ENCODE measurements at places on chromosomes 6 and 20. TPM values are rescaled to one million over a fixed set of nuclear protein-coding genes. Genes with fewer than 3 reads are reported as not detected.

DNA sequence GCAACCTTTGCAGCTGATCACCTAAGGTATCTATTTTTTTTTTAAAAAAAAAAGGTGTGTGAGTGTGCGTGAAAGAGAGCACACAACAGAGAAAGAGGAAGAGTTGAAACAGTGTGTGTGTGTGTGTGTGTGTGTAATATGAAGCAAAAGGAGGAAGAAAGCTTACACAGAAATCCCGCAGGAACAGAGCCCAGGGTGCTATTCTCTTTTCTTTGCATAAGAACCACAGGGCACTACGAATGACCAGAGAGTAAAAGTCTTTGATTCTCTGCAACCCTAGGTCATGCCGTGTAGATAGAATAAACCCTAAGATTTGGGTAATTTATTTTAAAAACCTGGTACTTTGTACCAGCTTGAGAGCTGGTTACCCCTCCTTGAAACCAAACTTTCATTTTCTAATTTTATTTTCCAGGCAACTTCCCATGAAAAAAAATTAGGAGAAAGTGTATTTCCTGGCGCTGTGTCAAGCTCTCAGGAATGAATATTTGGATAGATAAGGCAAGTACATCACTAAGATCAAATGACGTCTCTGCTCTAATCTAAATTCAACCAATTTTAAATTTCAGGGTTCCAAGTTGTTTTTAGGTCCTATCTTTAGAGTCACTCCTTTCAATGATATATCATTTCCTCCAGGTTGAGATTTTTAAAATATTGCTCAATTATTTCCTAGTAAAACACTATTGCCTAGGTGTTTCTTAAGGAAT is 47.9 kb upstream of the ID4 start:
- DNase-seq: no peak
- H3K4me1 ChIP-seq: peaks cover 14% of the 10 kb centered on the region
- no peak overlapping the region for H3K4me3 ChIP-seq
- H3K36me3 ChIP-seq: no peaks in the 10 kb centered on the region
- no peak overlapping the region for H3K27ac ChIP-seq
- H3K27me3 ChIP-seq: no peaks in the 10 kb centered on the region

- DNase-seq: no peak
- no peak overlapping the region for H3K27ac ChIP-seq
- H3K4me1 ChIP-seq: no peaks in the 10 kb centered on the region
- no peaks in the 10 kb centered on the region for H3K36me3 ChIP-seq
- H3K27me3 ChIP-seq: no peaks in the 10 kb centered on the region
These were observed 31.6 kb downstream of the CNR1 start for GRCh38 chr6:88134575-88134974.

DNA sequence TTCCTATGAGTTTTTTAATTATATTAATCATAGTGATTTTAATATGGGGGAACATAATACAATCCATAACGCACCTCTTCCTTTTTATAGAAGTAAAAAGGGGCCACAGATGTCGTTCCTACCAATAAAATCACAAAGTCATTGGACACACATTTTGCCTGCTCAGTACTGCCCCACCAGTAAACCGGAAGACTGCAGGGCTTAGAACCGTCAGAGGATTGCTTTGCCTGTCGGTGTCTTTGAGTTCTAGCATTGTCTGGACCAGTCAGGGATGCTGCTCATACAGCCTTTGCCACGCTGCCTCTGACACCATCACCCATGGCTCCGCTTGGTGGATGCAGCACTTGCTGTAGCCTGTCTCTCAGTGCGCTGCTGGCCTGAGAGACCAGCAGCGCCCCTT is 853.6 kb downstream of the C6orf118 start:
- no peak for DNase-seq
- no peaks in the 10 kb centered on the region for H3K27me3 ChIP-seq
- H3K27ac ChIP-seq: no peak overlapping the region
- H3K4me1 ChIP-seq: no peaks in the 10 kb centered on the region
- no peaks in the 10 kb centered on the region for H3K36me3 ChIP-seq
- no peak overlapping the region for H3K4me3 ChIP-seq

- H3K27me3 ChIP-seq: no peaks in the 10 kb centered on the region
- no peak overlapping the region for H3K4me3 ChIP-seq
- no peak overlapping the region for H3K27ac ChIP-seq
- no peaks in the 10 kb centered on the region for H3K4me1 ChIP-seq
- H3K36me3 ChIP-seq: no peaks in the 10 kb centered on the region
These were observed 17.1 kb upstream of the TINAG start for GRCh38 chr6:54291146-54291545.

SLC22A2 gene
- not detected for total RNA-seq

GRCh38 chr6:154649721-154650120 is 83.5 kb upstream of the SCAF8 start:
- no peak overlapping the region for H3K4me3 ChIP-seq
- no peak for DNase-seq
- peaks cover 16% of the 10 kb centered on the region for H3K4me1 ChIP-seq
- H3K36me3 ChIP-seq: no peaks in the 10 kb centered on the region

TFAP2D gene
- not detected for total RNA-seq

GRCh38 chr6:64230530-64230929 is 594.9 kb downstream of the PHF3 start:
- no peaks in the 10 kb centered on the region for H3K36me3 ChIP-seq
- H3K27ac ChIP-seq: no peak overlapping the region
- H3K27me3 ChIP-seq: no peaks in the 10 kb centered on the region
- no peak for DNase-seq
- H3K4me1 ChIP-seq: no peaks in the 10 kb centered on the region
- H3K4me3 ChIP-seq: no peak overlapping the region

MCHR2 gene
- total RNA-seq: not detected

DNA sequence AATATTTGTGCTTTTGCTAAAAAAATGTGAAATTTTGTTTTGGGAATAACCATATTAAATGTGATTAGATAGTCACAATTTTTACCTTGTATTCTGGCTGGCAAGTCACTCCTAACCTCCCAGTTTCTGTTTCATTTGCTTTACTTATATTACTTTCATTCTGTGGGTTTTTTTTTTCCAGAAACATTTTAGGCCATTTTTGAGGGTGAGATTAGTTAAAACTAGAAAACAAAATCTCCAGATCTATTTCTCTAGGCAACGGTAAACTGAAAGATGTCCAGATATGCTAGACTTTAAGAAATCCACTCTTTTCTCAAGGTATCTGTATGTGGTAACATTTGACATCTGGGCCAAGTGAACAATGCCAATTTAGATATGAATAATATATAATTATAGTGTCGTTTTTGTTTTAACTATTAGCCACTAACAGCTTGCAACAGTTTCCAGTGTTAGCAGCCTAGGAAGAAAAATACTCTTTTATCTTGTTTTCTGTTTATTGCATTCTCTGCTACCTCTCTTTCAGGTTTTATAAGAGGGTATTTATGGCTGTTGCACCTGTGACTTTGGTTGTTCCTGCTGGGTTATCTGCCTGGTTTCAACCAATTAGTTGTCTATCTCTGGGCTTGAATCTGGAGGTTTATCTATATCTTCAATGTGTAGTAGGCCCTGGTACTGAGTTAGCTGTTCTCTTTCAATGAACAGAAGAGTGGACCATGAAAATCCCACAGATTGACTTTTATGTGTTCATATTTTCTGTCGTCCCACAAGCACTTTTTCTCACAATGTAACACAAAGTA is 260.9 kb downstream of the NKAIN2 start:
- no peaks in the 10 kb centered on the region for H3K36me3 ChIP-seq
- no peaks in the 10 kb centered on the region for H3K27me3 ChIP-seq
- DNase-seq: no peak
